NCI-H2107 (cell line): ENCODE measurements at places on chromosomes 13 and 19.

DNA sequence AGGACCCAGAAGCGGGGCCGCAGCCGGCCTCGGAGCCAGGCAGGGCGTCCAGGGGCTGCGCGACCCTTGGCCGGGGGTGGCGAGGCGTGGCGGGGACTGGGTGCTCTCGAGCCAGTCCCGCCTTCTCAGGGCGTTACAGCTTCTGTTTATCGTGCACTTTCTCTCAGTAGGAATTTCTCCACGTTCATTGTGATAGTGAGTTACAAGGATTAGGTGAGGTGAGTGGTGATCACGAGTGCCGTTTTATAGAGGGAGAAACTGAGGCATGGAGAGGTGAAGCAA is 600 bp downstream of the AP1M1 start:
- no peak for DNase-seq

- DNase-seq: peak; percentile 49
Measured at GRCh38 chr19:8361921-8362793, 1.8 kb upstream of the ANGPTL4 start.

DNA sequence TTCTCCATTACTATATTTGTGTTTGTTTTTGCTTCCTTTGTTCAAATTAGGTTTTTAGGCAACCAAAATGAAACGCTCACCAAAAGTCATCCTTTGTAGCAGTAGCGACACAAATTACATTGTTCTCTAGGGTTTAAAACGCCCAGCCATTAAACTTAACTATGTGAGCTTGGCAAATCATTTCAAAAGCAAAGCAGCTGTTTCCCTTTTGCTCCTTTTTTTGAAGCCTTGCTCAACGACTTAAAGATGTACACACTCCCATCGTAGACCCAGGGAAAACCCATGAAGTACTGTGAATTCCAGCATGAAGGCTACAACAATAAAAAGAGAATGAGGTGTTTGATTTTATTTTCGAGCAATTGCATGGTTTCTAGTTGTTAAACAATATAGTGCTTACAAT is 106.7 kb downstream of the RAP2A start:
- DNase-seq: no peak

- no peak for DNase-seq
Measured at GRCh38 chr19:44572581-44572900, 40.8 kb upstream of the IGSF23 start.

DNA sequence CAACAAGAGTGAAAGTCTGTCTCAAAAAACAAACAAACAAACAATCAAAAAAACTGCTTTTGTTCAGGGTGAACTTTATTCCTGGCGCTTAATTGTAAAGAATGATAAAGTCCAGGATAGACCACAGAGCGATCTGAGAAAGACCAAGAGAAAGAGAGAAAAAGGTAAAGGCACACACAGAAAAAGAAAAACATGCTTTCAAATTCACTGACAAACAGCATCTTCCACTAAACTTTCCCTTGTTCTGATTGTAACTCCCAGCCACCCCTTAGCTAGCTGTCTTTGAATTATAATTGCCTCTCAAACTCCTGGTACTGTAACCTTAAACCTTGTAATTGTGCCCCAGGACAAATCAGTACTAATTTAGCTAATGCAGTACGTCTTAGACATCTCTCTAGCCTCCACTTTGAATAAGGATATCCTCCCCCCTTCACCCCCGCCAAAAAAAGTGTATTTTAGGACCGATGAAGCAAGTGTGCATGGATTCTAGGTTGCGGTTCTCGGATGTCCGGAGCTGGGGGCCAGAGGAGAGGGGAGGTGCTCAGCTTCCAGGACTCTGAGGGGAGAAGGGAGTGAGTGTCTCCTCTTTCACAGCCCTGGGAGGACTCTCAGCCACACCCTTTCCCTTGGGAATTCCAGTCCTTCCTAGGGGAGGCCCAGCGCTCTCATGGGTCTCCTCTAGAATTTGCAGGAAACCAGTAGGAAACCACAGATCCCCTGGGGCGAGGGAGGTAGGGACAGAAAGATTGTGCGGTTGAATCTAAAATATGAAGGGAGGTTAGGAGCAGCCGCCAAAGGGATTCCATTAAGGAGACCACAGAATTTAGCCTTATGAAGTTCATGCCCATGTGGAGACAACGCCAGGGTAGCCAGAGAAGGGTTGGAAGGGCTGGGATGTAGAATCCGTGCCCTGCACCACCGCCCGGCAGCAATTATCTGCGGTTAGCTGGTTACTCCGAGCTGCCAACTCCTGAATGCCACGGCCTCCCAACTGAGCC is 19.7 kb downstream of the ZNF536 start:
- no peak for DNase-seq

DNA sequence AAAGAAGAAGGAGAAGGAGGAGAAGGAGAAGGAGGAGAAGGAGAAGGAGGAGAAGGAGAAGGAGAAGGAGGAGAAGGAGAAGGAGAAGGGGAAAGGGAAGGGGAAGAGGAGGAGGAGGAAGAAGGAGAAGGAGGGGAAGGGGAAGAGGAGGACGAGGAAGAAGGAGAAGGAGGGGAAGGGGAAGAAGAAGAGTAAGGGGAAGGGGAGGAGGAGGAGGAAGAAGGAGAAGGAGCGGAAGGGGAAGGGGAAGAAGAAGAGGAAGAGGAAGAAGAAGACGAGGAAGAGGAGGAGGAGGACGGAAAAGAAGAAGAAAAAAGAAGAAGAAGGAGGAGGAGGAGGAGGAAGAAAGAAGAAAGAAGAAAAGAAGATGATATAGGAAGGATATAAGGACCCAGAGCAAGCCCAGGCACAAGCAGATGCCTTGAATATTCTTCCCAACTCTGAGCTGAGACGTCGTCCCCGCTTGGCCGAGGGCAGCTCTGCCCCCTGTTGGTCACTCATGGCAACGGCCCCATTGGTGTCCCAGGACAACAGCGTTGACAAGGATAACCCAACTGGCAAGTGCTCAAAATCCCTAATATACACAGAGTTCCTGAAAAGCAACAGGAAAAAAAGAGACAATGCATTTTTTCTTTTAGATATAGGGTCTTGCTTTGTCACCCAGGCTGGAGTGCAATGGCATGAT is 30.6 kb upstream of the IGSF23 start:
- no peak for DNase-seq

- DNase-seq: no peak
Measured at GRCh38 chr13:73800011-73800410, 334.2 kb downstream of the KLF12 start.

DNA sequence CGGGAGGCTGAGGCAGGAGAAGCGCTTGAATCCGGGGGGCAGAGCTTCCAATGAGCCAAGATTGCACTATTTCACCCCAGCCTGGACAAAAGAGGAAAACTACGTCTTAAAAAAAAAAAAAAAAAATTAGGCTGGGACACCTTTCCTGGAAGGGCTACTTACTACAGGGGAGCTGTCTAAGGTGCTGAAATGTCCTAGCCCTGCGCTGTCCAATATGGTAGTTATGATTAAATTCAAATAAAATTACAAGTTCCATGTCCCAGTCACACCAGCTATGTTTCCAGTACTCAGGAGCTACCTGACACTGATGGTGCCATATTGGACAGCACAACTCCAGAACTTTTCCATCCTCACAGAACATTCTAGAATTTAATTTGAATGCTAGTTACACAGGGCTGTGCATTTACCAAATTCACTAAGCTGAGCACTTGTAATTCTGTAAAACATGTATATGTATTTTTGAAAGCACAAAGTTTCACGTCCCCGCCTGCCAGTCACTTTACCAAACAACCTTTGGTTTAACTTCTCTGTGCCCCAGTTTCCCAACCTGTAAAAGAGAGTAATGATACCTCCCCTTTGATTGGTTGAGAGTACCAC is 9.2 kb upstream of the ZSCAN22 start:
- DNase-seq: no peak

- no peak for DNase-seq
Measured at GRCh38 chr13:96540670-96541069, 450.8 kb downstream of the HS6ST3 start.

GRCh38 chr13:109146912-109147647 is 517.7 kb downstream of the MYO16 start:
- DNase-seq: no peak

GRCh38 chr13:75442736-75443234 is 39.2 kb downstream of the TBC1D4 start:
- no peak for DNase-seq

GRCh38 chr13:114008964-114009589 is 35.2 kb upstream of the C13orf46 start:
- DNase-seq: no peak

DNA sequence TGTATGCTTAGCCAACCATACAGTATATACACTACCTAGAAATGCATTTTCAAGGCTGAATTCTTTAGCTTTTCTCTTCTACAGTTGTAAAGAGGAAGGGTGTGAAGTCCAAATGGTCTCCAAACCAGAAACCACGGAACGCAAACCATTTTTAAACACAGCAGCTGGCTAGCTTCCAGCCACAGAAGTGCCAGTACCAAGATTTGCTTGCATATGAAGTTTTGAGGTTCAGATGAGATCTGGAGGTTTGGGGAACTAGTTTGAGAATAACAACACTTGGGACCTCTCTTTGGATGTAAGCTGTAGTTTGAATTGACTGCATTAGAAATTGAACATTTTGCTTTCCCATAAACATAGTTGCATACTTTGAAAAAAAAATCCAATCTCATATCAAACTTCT is 1243.5 kb downstream of the EFNB2 start:
- DNase-seq: no peak

DNA sequence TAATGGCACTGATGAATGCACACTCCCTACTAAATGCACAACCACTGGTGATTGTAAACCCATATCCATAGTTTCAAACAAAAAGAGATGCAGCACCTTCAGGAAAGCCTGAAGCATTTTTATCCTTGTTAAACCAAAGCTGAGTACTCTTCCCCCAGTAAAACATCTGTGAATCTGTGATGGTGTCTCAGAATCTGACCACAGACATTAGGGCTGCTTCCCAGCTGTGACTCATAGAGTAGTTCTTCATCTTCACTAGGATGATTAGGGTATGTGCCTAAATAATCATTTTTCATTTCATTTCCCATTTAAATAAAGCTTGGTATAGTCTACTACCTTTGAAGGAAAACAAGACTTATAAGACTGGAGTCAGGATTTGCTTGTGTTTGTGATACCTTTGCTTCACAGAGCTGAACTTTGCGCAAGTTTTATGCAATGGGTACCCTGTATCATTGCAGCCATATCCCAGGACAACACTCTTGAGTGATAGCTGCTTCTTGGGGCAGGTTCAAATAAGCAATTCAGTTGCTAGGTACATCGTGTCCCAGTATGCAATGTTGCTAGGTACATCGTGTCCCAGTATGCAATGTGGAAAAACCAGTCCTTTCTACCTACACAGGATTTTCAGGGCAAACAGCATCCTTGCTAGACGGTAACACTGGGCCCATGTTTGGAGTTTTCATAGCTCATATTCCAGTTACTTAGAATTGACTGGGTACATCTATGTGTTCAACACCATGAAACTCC is 277.1 kb downstream of the IRS2 start:
- no peak for DNase-seq

GRCh38 chr19:4081441-4082129 is 14.9 kb upstream of the ZBTB7A start:
- no peak for DNase-seq

DNA sequence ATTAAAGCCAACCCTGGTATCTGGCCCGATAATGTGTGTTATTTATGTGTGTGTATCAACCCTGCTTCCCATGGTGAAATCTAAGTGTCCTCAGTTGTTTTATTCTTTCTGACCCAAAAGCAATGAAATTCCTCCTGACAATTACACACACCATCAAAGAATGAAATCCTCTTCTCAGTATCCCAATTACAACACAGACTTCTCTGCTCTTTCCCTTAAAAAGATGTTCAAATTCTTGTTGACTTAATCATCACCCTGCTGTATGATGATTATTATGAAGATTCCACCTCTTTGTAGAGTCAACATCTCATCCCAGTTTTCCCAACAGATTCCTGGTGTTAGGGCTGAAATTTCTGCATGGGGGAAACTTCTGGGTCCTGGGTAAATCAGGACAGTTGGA is 8.9 kb upstream of the TRPC4 start:
- no peak for DNase-seq

GRCh38 chr13:102704238-102705058 is 9.6 kb upstream of the METTL21C start:
- no peak for DNase-seq

- peak; percentile 17 for DNase-seq
Measured at GRCh38 chr13:50085063-50085462, 69.8 kb downstream of the KCNRG start.

- no peak for DNase-seq
Measured at GRCh38 chr13:85879014-85879413, 79.8 kb upstream of the SLITRK6 start.

DNA sequence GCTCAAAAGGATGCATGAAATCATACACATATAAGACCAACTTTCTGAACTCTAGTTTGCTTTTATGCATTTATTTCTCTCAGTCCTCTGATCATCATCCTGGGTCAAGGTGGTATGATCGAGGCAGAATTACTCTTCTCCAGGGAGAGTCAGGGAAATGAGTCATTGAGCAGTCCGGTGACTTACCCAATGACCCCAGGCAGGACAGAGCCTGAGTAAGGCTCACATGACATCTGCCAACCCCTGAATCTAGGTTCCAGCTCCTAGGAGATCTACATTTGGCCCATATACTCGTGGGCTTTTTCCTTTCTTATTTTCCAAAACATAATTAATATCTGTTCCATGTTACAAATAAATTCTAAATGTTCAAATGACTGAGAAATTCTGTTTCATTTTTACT is 502.3 kb downstream of the FOXO1 start:
- no peak for DNase-seq

DNA sequence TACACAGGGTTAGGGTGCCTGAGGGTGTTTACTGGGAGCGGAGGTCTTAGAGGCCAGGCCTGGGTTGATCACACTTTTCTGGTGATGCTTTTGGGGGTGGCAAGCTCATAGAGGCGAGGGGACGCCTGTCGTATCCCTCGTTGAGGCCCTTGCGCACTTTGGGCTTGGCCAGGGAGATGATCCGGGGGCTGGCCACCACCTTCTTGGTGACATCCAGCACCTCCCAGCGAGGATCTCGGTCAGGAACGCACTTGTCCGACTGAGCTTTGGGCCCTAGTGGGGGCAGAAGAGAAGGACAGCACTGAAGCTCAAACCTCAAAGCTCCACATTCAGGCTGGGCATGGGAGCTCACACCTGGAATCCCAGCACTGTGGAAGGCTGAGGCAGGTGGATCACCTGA is 17.6 kb upstream of the MIER2 start:
- no peak for DNase-seq

- no peak for DNase-seq
Measured at GRCh38 chr13:112784811-112785482, 95.1 kb downstream of the ATP11A start.

- DNase-seq: no peak
Measured at GRCh38 chr19:21850656-21851255, 14.8 kb upstream of the ZNF43 start.

GRCh38 chr19:43524922-43525835 is 1.8 kb downstream of the ETHE1 start:
- DNase-seq: no peak

GRCh38 chr13:19634256-19634740 is 839 bp downstream of the MPHOSPH8 start:
- no peak for DNase-seq

GRCh38 chr19:47613165-47614020 is 4.5 kb downstream of the BICRA start:
- DNase-seq: no peak

GRCh38 chr13:94765814-94766213 is 53.5 kb upstream of the SOX21 start:
- no peak for DNase-seq

- DNase-seq: no peak
Measured at GRCh38 chr19:41449079-41449864, 6.3 kb downstream of the ERICH4 start.

- DNase-seq: no peak
Measured at GRCh38 chr19:35165200-35166058, 10.9 kb downstream of the FXYD5 start.

- DNase-seq: no peak
Measured at GRCh38 chr13:19345158-19345557, 163.5 kb upstream of the TUBA3C start.
